ENCODE measurements at places on chromosomes 7 and 10.

GRCh38 chr7:54596747-54597146, 54.6 kb downstream of the VSTM2A start:
- DNase-seq, result no peak

DNA sequence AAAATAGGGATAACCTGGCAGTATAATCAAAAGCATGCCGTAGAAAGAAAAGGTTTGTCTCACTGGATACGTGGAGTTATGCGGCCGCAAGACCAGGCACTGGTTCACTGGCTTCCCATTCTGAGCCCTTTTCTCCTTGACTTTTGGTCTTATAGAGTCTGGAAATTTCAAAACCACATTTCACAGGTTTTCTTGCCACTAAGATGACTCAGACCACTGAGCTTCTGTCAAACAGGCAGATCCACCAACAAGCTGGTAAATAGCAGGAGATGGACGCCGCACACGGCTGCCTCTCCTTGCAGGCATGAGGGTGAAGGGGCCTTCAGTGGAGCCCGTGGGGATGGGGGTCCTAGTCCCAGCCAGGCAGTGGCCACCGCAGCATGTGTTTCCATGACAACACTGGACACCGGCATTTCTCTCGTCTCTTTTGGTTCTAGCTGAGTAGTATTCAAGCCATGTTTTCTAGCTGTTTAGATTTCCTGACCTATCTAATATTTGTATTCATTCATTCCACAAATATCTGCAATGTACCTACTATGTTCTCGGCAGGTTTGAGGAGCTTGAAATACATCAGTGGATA, 55.5 kb downstream of the KLF6 start:
- peak; percentile 20 for DNase-seq

GRCh38 chr7:73582664-73583202, 4.4 kb upstream of the TBL2 start:
- DNase-seq, result no peak

DNA sequence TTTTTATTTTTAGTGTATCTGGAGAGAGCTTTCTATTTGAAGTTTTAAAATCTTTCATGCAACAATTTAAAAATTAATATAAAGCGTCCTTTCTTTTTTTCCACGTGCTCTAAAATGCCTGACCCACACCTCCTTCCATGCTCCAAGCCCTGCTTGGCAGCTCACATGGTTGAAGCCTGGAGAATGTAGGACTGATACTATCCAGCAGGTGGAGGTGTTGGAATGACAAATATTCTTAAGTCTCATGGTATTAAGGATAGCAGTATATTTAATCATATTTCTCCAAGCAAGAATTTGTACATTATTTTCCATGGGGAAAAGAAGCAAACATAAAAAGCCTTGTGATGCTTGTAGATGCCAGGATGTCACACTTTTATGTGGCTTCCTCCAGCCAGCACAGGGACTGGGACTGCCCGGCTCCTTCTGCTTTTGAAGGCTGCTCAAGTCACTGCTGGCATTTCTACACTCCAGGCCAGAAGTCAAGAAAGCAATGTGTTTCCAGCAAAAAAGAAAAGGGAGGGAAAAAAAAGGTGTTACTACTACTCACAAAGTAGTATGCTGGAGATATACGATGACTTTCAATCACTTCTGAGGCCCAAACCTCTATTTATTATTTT, 49.7 kb downstream of the BZW2 start:
- peak; percentile 51 for DNase-seq

GRCh38 chr10:110858297-110858934, 13.3 kb upstream of the PDCD4 start:
- no peak for DNase-seq

DNA sequence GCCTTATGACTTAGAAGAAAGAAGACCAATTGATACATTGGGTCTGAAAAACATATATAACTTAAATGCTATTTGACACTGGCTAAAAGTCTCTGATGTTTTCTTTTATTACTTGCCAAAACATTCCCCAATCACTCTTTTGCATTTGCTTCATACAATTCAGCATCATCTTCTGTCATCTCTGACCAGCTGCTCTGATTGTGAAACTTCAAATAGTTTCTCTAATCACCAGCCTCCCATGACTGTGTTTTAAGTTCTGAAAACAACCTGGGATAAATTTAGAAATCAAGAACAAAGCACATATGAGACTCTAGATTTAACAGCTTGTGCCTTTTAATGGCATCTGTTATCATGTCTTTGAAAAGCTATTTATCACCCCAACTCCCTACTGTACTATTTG, 208.4 kb upstream of the KCND2 start:
- no peak for DNase-seq

DNA sequence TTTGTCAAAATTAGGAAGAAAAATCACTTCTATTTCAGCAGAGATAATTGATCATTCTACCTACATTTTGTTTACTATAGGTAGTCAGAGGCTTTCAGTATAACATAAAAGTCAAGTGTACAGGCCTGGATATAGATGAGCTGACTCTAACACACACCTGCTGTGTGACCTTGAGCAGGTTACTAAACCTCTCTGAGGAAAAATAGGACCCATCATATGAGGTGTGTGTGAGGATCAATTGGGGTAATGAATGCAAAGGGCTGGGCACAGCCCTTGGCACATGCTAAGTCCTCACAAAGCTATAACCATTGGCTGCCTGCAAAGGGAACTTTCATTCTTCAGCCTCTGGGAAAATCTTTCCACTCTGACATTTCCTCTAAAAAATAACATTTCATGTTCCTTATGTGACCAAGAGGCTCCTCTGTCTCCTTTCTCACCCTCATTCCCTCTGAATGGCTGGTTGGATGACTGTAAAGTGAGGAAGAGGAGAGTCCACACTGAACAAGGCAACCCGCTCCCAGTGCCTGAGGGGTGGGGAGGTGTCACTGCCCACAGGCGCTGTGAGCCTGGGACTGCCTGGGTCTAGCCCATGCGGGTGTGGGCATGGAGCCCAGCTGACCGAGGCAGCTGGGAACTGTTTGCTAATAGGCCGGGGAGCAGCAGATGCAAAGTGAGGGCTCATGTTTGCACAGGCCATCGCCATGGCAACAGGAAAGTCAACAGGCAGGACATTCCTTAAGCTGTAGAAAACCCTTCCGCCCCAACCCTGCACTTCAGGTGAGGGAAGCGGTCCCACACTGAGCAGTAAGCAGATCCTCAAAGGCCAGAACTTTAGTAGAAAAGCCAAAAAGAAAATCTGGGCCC, 36.8 kb downstream of the MYOF start:
- peak; percentile 95 for DNase-seq

DNA sequence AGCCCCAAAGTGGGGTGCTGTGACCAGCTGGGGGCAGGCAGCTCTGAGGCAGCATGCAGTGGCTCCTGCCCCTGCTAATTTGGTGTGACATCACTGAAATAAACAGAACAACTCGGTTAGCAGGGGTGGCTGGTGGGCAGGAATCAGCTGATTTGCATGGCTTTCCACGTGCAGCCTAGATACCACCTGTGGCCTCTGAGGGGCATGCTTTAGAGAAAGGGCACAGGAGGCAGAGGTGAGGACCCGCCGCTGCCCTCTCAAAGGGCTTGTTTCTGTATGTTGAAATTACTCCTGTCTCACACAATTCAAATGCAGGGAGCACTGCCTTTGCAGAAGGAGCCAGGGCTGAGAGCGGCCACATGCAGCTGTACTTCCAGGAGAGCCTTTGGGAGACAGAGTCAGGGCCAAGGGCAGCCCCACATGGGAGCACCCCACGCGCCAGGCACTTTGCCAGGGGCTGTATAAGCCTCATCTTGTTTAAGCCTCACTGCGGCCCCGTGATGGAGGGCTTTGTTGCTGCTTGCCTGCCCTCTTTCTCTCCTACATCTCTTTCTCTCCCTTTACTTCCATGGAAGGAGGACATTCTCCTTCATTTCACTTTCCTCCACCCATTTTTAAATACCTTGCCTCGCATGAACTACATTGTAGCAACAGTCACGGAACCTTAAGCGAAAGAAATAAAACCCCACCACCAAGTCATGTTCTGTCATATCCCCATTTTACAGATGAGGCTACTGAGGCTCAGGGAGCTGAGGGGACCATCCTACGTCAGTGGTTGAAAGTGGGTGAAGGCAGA, 137.7 kb downstream of the ZMIZ1 start:
- no peak for DNase-seq

GRCh38 chr7:7178081-7178480, 4.3 kb upstream of the C1GALT1 start:
- DNase-seq, result no peak

DNA sequence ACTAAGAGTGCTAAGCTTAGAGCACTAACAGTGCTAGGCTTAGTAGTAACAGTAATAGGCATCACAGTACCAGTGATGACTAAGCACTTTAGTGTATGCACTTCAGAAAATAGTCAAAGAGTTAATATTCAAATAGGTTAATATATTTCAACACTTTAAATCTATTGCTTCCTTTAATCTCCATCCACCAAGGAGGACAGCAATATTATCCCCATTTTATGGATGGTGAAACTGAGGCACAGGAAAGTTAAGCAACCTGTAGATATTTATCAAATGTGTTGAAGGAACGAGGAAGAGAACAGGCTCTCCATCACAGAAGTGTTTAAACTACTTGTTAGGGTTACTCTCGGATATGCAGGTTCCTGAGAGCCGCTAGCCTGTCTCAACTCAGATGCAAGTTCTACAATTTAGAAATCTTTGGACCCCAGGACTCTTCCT, 165.5 kb downstream of the PRKAG2 start:
- DNase-seq, result no peak

DNA sequence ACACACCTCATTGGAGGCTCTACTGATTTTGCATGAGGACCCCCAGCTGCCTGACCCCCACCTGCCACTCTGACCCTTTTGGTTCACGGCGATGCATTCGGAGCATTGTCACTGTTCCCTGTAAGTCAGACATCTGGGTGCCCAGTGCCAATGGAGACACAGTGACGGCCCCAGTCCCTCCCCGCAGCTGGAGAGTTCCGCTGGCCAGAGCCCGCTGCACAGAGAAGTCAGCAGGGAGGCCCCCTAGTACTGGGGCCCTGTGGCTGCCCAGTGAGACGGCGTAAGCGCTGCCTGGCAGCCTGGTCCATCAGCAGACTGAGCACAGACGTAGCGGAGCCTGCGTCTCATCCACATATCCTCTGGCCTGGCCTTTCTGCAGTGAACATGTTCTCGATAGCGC, 77.5 kb downstream of the NKX6-2 start:
- DNase-seq, result no peak

DNA sequence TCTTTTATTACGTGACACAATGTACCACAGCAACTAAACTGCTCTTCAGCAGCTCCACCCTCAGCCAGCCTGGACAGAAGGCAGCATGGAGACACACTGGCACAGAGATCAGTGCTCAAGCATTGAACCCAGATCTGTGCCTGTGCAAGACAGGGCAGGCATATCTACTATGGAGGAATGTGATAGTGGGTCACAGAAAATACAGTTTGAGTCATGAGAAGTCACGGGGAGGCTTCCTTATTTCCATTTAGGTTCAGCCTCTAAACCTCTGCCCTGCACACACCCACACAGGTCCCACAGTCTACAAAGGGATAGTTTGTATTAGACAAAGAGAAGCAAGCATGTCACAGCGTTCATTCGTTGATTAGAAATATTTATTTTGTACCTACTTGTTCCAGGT, 187.4 kb upstream of the AGR3 start:
- no peak for DNase-seq
